ENCODE measurements at places on chromosomes 6 and 20. TPM values are rescaled to one million over a fixed set of nuclear protein-coding genes. Genes with fewer than 3 reads are reported as not detected.

DNA sequence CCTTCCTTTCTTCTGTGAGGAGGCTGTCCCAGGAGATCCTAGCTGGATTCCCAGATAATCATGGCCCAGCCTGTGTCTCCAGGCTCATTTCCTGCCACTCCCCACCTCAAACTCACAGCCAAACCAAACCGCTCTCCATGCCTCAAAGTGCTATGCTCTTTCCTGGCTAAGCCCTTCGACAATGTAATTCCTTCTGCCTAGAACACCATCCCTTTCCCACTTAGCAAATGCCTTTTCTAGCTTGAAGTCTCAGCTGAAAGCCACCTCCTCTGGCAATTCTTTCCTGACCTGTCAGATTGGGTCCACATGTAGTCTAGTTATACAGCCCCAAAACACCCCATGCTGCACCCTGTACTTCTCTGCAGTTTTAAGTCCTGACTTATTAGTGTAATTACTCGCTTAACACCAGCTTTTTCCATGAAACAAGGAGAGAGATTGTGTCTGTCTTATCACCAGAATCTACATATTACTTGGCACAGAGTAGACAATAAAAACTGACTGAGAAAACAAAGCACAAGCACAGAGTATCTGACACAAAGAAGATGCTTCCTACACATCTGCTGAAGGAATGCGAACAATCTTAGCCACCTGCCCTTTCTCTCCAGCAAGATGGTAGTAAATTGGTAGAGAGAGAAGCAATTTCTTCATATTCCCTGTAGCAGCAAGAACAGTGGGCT lies 5.4 kb downstream of the TRIM26 start:
- no peaks in the 10 kb centered on the region for H3K36me3 ChIP-seq
- no peak overlapping the region for H3K27ac ChIP-seq
- DNase-seq: no peak
- no peaks in the 10 kb centered on the region for H3K27me3 ChIP-seq
- H3K4me3 ChIP-seq: no peak overlapping the region

GRCh38 chr20:17678295-17678694 lies 3.7 kb downstream of the RRBP1 start:
- H3K27ac ChIP-seq: no peak overlapping the region
- no peaks in the 10 kb centered on the region for H3K36me3 ChIP-seq

- no peak overlapping the region for H3K4me3 ChIP-seq
- no peaks in the 10 kb centered on the region for H3K27me3 ChIP-seq
- H3K27ac ChIP-seq: no peak overlapping the region
- DNase-seq: no peak
- H3K4me1 ChIP-seq: no peaks in the 10 kb centered on the region
- H3K36me3 ChIP-seq: no peaks in the 10 kb centered on the region
Measured at GRCh38 chr6:110538416-110539160, 62.2 kb upstream of the SLC22A16 start.

Gene UTRN
- 155 TPM for total RNA-seq

DNA sequence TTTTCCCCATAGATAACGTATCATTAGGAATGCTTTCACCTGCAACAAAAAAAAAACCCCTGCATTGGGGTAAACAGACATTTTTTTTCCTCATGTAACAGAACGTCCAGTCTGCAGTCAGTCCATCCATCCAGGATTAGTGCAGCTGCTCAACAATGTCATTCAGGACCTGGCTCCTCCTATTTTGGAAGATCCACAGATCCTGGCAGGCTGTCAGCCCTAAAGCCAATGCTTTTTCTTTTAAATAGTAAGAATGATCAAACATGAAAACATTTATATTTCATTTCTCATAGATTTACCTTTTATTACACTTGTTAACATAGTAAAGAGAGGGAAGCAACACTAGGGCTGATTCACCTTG lies 116.5 kb upstream of the CCDC28A start:
- H3K4me3 ChIP-seq: no peak overlapping the region
- no peak for DNase-seq
- no peaks in the 10 kb centered on the region for H3K36me3 ChIP-seq
- no peak overlapping the region for H3K27ac ChIP-seq
- no peaks in the 10 kb centered on the region for H3K27me3 ChIP-seq

GRCh38 chr6:137882225-137882961 lies 15.3 kb downstream of the TNFAIP3 start:
- DNase-seq: no peak
- peaks cover 2% of the 10 kb centered on the region for H3K4me1 ChIP-seq
- H3K4me3 ChIP-seq: no peak overlapping the region
- H3K27ac ChIP-seq: no peak overlapping the region

Gene NR2E1
- total RNA-seq: not detected

DNA sequence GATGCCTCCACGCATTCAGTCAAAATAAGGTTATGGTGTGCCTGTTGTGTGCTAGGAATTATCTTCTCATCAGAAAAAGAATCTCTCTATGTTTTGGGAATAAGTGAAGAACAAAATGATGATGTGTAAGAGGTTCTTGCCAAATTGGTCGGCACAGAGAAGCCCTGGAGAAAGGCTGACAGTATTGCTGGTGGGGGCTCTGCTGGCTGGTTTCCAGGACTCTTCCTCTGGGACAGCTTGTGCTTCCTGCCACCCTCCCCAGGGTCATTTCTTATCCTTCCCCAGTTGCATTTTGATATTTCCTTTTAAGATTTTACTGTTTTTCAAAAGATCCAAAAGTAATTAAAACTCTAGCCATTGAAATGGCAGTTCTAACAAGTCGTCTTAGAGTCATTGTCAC lies 22.1 kb downstream of the CST4 start:
- H3K4me3 ChIP-seq: no peak overlapping the region
- H3K36me3 ChIP-seq: no peaks in the 10 kb centered on the region

GRCh38 chr6:128412680-128413079 lies 107.7 kb downstream of the PTPRK start:
- H3K27me3 ChIP-seq: no peaks in the 10 kb centered on the region
- no peak overlapping the region for H3K4me3 ChIP-seq
- no peak for DNase-seq
- peaks cover 1% of the 10 kb centered on the region for H3K4me1 ChIP-seq
- no peaks in the 10 kb centered on the region for H3K36me3 ChIP-seq
- H3K27ac ChIP-seq: no peak overlapping the region

- H3K4me3 ChIP-seq: no peak overlapping the region
- no peaks in the 10 kb centered on the region for H3K36me3 ChIP-seq
- H3K27me3 ChIP-seq: no peaks in the 10 kb centered on the region
- DNase-seq: no peak
- no peak overlapping the region for H3K27ac ChIP-seq
Measured at GRCh38 chr6:109893606-109894005, 84.5 kb upstream of the GPR6 start.

Gene RGS17
- total RNA-seq: 0.78 TPM

Gene TAAR1
- not detected for total RNA-seq

- no peaks in the 10 kb centered on the region for H3K27me3 ChIP-seq
- H3K4me1 ChIP-seq: peaks cover 11% of the 10 kb centered on the region
- H3K4me3 ChIP-seq: no peak overlapping the region
- H3K27ac ChIP-seq: no peak overlapping the region
Measured at GRCh38 chr20:48617481-48617880, 210.3 kb downstream of the PREX1 start.

DNA sequence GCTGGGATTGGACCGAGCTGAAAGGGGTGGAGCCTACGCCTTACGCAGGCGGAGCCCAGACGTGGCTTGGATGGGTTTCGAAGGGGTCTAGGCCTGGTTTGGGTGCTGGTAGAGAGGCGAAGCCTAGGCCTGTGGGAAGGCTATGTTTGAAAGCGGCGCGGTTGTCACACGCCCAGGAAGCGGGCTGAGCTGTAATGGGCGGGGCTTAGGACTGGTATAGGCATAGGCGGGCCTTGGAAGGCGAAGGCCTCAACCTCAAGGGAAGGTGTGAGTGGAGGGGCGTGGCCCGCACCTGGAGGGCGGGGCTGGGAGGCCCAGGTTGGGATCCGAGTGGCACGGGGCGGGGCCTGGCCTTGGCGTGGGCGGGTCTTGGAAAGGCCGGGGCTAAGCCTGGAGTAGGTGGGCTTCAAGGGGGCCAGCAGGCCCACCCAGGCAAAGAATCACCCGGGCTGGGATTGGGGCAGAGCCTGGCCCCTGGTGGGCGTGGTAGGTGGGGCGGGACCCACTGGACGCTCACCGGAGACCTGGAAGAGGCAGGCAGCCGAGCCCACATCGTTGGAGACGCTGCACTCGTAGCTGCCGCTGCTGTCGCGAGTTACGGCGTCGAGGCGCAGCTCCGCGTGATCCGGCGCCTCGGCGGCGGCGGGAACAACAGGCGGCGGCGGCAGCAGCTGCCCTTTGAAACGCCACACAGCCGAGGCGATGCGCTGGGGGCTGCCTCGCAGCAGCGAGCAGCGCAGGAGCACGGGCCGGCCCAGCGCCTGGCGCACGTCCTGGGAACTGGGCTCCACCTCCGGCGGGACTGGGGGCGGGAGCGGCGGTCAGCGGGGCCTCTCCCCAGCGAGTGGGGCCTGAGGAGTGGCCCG lies 49.0 kb downstream of the MDGA1 start:
- H3K4me3 ChIP-seq: no peak overlapping the region
- no peaks in the 10 kb centered on the region for H3K36me3 ChIP-seq

Gene NHLRC1
- total RNA-seq: 1.7 TPM

Gene CLIC1
- 185 TPM for total RNA-seq

DNA sequence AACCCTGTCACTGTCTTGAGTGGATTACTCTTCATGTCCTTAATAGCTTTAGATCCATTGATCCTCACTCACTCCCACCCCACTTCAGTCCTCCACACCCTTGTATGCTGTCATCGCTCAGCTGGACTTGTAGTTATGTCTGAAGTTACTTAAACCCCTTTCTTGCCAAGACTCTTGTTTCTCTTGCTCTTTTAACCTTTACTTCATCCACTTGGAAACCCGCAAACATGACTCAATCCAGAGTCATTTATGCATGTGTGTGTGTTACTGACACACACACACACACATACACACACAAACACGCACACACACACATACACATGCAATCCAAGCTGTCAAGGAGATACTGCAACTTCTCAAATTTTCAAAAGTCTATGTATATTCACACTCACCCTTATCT lies 341.8 kb downstream of the SYNE1 start:
- no peak overlapping the region for H3K4me3 ChIP-seq
- H3K27ac ChIP-seq: no peak overlapping the region
- H3K27me3 ChIP-seq: no peaks in the 10 kb centered on the region
- DNase-seq: no peak

DNA sequence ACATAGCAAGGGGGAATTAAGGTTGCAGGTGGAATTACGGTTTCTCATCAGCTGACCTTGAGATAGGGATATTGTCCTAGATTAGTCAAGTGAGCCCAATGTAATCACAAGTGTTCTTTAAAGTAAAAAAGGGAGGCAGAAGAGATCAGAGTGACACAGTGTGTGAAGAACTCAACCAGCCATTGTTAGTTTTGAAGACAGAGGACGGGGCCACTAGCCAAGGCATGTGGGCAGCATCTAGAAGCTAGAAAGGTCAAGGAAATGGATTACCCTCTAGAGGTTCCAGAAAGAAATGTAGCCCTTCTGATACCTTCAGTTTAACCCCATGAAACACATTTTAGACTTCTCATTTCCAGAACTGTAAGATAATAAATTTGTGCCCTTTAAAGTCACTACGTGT lies 18.5 kb upstream of the TSPYL1 start:
- no peaks in the 10 kb centered on the region for H3K27me3 ChIP-seq
- H3K27ac ChIP-seq: no peak overlapping the region
- no peaks in the 10 kb centered on the region for H3K36me3 ChIP-seq

DNA sequence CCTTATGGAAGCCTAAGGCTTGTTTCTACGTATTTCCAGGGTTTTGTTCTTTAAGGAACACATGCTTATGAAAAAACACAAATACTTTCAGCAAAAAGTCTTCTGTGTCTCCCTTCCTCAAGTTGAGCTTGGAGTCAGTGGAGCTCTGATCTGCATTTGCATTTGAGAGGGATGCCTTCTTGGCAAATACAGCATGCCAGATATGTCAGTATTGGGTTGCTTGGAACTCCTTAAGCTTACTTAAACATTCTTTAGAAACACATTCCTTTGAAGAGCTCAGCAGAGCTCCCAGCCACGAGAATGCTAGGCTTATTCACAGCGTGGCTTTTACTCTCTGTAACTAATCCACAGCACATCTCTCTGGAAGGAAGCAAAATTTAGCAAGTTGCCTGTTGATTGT lies 68.3 kb downstream of the ANKRD6 start:
- no peak overlapping the region for H3K4me3 ChIP-seq
- H3K4me1 ChIP-seq: no peaks in the 10 kb centered on the region
- DNase-seq: no peak
- H3K27me3 ChIP-seq: no peaks in the 10 kb centered on the region

Gene RTF2
- total RNA-seq: 89.7 TPM

Gene ARG1
- total RNA-seq: not detected

GRCh38 chr6:16437095-16437494 lies 198.7 kb downstream of the GMPR start:
- no peak overlapping the region for H3K27ac ChIP-seq
- no peak overlapping the region for H3K4me3 ChIP-seq
- no peaks in the 10 kb centered on the region for H3K36me3 ChIP-seq
- H3K4me1 ChIP-seq: peaks cover 5% of the 10 kb centered on the region

Gene OTOR
- total RNA-seq: not detected

GRCh38 chr20:62708591-62709536 lies at the start of gene NTSR1:
NTSR1 (plus strand) TSS chr20:62708836; CDS start chr20:62709208, 372 bp downstream.
- H3K27ac ChIP-seq: no peak within 1 kb of the TSS
- no peaks in the 10 kb centered on the region for H3K4me1 ChIP-seq
- no peak within 1 kb of the TSS for H3K4me3 ChIP-seq
- H3K36me3 ChIP-seq: no peaks in the 10 kb centered on the region

DNA sequence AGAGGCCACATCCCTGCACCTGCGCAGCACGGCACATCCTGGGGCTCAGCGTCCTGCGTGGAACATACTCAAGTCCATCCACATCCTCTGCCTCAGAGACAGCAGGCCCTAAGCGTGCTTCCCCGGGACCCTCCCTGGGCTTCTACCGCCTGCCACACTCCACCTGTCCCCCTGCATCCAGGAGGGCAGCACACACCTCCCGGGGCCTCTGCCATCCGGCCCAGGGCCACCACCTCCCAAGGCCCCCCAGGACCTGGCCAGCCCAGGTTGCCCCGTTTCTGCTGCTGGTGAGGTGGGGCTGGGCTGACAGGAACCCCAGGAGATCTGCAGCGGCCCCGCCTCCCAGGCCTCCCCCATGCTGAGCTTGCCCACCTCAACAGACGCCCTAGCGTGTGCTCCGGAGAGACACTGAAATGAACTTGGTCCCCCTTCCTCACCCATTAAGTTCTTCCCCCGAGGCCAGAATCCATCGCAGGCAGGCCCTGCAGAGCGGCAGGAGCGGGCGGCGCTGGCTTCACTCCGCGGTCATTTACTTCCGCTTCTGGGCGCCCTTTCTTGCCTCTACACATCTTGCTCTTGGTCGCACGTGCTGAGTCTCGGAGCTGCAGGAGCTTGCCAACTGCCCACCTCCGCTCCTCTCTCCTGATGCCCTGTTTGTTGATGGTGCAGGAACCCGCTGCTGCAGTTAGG lies 235.3 kb downstream of the TAF4 start:
- no peaks in the 10 kb centered on the region for H3K4me1 ChIP-seq
- H3K27me3 ChIP-seq: no peaks in the 10 kb centered on the region
- H3K36me3 ChIP-seq: no peaks in the 10 kb centered on the region
- no peak for DNase-seq
